ENCODE measurements at places on chromosomes 6 and 20.

DNA sequence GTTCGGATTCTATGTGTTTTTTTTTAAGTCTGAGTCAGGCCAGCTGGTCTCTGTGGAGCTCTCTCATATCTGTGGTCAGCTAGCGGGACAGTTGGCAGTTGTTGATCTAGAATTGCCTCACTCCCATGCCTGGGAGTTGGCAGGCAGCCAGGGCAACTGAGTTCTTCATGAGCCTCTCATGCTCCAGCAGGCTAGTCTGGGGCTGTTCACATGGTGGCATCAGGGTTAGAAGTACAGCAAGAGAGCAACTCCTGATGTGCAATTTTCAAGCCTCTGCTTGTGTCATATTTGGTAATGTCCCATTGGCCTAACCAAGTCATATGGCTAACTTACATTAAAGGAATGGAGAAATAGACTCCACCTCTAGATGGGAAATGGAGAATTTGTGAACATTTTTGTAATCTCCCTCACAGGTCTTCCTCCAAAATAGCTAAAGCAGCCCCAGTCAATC lies 6.7 kb upstream of the IFT52 start:
- peaks cover 13% of the 10 kb centered on the region for H3K4me1 ChIP-seq
- H3K27me3 ChIP-seq = no peaks in the 10 kb centered on the region
- peak overlapping the region; percentile 87 for H3K27ac ChIP-seq
- DNase-seq = peak; percentile 99
- H3K4me3 ChIP-seq = no peak overlapping the region

DNA sequence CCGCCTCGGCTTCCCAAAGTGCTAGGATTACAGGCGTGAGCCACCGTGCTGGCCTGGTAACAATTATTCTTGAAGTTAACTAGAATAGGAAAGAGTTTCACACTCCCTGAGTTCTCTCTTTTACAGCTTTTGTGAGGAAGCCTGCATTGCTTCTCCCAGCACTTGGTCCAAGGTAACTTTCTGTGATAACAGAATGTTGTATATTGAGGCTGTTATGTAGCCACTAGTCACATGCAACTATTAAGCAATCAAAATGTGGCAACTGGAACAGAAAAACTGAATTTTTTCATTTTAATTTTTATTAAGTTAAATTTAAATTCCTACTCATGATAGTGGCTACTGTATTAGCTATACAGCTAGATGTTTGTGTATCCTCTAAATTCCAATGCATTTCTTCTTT lies 2.5 kb downstream of the TRIM38 start:
- no peaks in the 10 kb centered on the region for H3K27me3 ChIP-seq
- no peaks in the 10 kb centered on the region for H3K36me3 ChIP-seq
- H3K27ac ChIP-seq = no peak overlapping the region
- no peak overlapping the region for H3K4me3 ChIP-seq

GRCh38 chr6:116392132-116393013 lies 21.6 kb downstream of the DSE start:
- no peak overlapping the region for H3K27ac ChIP-seq
- H3K4me1 ChIP-seq = no peaks in the 10 kb centered on the region
- no peaks in the 10 kb centered on the region for H3K36me3 ChIP-seq
- H3K27me3 ChIP-seq = no peaks in the 10 kb centered on the region
- peak; percentile 86 for DNase-seq

DNA sequence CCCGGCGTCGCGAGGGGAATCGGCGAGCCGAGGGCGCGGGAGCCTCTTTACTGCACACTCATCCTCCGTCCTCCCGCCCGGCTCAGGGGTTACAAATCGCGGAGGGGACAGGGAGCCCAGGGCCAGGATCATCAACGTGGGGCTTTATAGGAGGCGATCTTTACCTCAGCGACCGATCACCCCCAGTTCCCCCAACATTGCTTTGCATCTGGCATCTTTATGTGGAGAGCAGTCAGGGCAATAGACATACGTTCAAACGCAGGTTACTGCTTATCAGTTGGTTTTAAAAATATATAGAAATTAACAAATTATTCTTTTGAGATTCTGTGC lies 634 bp downstream of the HSF2 start:
- peaks cover 20% of the 10 kb centered on the region for H3K4me1 ChIP-seq
- no peak for DNase-seq
- no peaks in the 10 kb centered on the region for H3K36me3 ChIP-seq
- peaks cover 31% of the 10 kb centered on the region for H3K27me3 ChIP-seq
